Fibroblast of the aortic adventitia (primary cell): ENCODE measurements at places on chromosomes 5 and 9. TPM values are rescaled to one million over a fixed set of nuclear protein-coding genes. Genes with fewer than 3 reads are reported as not detected.

DNA sequence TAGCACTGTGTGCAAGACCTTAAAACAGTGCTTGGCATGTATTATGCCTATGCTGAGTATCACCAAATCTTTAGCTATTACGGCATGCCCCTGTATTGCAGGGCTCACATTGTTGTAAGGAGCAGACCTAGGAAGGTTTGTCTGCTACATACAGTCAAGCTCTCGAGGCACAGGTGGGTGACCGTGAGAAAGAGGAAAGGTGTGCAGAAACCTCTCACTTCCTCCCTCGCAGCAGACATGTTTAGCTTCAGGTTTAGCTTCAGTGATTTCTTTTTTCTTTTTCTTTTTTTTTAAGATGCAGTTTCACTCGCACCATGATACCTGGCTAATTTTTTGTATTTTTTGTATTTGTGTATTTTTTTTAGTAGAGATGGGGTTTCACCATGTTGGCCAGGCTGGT lies 275.8 kb upstream of the RIOK2 start:
- no peak for DNase-seq

GRCh38 chr5:150781706-150782614 lies 3.4 kb downstream of the SMIM3 start:
- DNase-seq, result peak; percentile 99

- peak; percentile 85 for DNase-seq
These were observed 14.8 kb upstream of the TUT7 start for GRCh38 chr9:86368871-86369521.

DNA sequence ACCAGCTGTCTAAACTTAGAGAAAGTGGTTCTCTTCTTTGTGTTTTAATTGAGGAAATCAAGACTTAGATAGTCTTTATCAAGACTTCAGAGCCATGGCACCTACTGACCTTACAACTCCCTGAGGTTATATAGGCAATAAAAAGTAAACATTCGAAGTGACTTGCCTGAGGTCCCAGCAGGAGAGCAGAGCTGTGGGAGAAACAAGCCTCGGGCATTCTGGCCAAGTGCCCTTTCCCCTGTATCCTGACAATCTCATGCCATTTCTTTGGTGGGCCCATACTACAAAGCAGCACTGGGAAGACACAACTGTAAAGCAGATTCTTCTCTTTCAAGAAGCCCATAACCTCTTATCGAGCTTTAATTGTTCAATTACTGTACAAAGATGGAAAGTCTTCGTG lies 23.1 kb downstream of the FREM1 start:
- no peak for DNase-seq

GRCh38 chr5:151357792-151358191 lies 10.4 kb upstream of the SLC36A2 start:
- DNase-seq, result no peak

DNA sequence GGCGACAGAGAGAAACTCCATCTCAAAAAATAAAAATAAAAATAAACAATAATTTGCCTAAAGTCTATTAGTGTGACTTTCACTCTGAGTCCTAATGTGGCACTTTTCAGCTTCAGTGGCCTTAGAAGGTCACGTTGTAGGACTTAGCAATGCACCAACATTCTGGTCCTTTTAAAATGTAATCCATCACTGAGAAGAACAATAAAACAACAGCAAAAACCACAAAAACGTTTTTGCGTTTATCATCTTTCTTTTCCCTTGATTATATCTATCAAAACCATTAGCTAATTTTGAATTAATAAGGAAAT lies 190.1 kb upstream of the ZNF608 start:
- DNase-seq, result no peak

- DNase-seq, result no peak
These were observed 35.8 kb downstream of the IZUMO3 start for GRCh38 chr9:24509850-24510249.

GRCh38 chr5:40962207-40962955 lies 53.1 kb downstream of the C7 start:
- peak; percentile 44 for DNase-seq

- peak; percentile 62 for DNase-seq
These were observed 16.7 kb downstream of the ERAP1 start for GRCh38 chr5:96790961-96791504.

GRCh38 chr5:87735923-87736322 lies 323.2 kb upstream of the CCNH start:
- DNase-seq, result no peak

- peak; percentile 99 for DNase-seq
These were observed 980 bp upstream of the TESK1 start for GRCh38 chr9:35603986-35604577.

GRCh38 chr5:77751328-77752023 lies 24.7 kb downstream of the TBCA start:
- DNase-seq, result no peak

- no peak for DNase-seq
These were observed 19.1 kb downstream of the TMEM232 start for GRCh38 chr5:110707260-110707844.

- DNase-seq, result no peak
These were observed 526.5 kb downstream of the KIF4B start for GRCh38 chr5:155540000-155540595.

DNA sequence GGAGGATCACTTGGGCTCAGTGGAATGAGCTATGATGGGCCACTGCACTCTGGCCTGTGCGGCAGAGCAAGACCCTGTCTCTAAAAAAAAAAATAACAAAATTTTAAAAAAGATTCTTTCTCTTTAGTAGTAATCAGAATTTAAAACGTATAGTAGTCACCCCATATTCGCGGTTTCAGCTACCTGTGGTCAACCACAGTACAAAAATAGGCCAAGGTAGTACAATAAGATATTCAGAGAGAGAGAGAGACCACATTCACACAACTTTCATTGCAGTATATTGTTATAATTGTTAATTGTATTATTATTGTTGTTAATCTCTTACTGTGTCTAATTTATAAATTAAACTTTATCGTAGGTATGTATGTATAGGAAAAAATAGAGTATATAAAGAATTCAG lies 18.7 kb downstream of the INIP start:
- DNase-seq, result no peak

DNA sequence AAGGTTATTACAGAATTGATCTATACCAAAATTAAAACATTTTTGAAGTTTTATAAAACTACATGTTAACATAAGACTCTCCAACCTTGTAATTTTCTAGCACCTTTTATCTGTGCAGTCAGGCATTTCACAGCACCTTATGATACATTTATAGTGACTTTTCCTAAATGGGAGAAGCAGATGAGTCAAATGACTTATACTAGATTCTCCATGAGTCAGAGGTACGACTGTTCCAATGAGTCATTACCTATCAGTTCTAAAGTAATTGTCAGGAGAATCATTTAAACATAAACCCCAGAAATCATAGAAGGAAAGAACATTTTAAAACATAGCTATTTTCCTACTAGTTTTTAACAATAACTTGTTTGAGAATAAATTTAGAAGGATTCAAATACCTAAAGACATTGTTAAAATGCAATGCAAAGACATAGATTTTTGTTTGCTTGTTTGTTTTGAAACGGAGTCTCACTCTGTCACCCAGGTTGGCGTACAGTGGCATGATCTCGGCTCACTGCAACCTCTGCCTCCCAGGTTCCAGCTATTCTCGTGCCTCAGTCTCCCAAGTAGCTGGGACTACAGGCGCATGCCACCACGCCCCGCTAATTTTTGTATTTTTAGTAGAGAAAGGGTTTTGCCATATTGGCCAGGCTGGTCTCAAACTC lies 34.7 kb upstream of the DMXL1 start:
- peak; percentile 67 for DNase-seq

DNA sequence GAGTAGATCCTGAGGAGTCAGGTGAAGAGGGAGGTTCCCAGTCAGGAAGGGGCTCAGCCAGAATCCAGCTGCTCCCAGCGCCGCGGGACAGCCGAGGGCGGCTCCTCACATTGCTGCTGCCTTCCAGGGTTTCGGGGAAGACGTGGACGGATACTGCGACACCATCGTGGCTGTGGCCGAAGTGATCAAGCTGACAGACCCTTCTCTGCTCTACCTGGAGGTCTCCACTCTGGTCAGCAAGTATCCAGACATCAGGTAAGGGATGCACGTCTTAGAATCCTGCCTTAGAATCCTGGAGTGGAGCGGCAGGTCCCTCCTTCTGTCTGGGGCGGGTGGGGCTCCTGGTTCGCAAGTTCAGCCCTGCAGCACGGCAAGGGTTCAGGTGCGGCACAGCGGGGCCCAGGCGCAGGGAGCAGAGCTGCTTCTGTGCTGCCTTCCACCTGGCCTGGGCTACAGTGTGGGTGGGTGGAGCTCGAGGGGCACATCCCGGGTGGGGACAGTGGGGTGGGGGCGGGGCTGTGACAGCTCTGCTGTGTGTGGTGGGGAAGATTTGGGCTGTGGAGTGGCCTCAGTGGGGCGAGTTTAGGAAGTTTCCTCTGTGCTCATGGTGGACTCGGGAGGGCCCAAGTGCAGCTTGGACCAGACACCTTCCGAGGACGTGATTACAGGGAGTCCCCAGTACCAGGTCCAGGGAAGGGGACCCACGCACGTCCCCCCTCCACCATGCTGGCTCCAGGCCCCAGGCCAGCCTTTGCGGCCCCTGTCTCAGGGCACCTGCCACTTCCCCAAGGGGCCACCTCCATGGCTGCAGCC lies 22.8 kb downstream of the EXOC3 start:
- no peak for DNase-seq

The LCN1 gene
- total RNA-seq, result not detected in 2 replicates

The CA9 gene
- total RNA-seq, result 0.45 and 1.5 TPM in 2 replicates

The SOX30 gene
- 0.09 TPM in 1 of 2 replicates, not detected in the other for total RNA-seq

The GBGT1 gene
- 0.98 and 1.6 TPM in 2 replicates for total RNA-seq

The ANKRD31 gene
- total RNA-seq, result 0.16 and 0.18 TPM in 2 replicates

The SPATA31A3 gene
- not detected in 2 replicates for total RNA-seq
